CD4-positive, alpha-beta T cell (primary cell): ENCODE measurements at places on chromosomes 5 and 9. TPM values are rescaled to one million over a fixed set of nuclear protein-coding genes. Genes with fewer than 3 reads are reported as not detected.

DNA sequence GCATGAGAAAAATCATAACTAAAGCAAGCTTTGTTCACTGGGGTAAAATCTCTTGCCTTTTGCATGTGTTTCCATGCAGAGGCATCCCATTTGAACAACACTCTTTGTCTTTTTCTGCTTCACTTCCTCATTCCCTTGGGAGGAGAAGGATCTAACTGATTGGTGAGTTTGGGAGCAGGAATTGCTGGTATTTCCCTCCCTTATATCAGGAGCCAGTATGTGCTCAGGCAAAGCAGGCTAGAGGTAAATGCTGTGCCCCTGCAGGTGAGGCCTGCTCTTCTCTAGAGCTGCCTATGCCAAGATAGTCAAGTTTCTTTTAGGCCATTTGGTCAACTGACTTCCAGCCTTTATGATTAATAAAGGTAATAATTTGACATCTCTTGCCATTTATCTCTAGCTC lies 179.9 kb downstream of the COX7C start:
- H3K4me1 ChIP-seq = no peaks in the 10 kb centered on the region
- no peaks in the 10 kb centered on the region for H3K36me3 ChIP-seq
- H3K27me3 ChIP-seq = no peaks in the 10 kb centered on the region
- DNase-seq = no peak
- H3K4me3 ChIP-seq = no peak overlapping the region

GRCh38 chr9:137323531-137324331 lies 21.7 kb upstream of the NRARP start:
- H3K4me3 ChIP-seq = no peak overlapping the region
- DNase-seq = no peak
- H3K27me3 ChIP-seq = peaks cover 17% of the 10 kb centered on the region
- H3K27ac ChIP-seq = no peak overlapping the region
- no peaks in the 10 kb centered on the region for H3K36me3 ChIP-seq
- peaks cover 23% of the 10 kb centered on the region for H3K4me1 ChIP-seq

DNA sequence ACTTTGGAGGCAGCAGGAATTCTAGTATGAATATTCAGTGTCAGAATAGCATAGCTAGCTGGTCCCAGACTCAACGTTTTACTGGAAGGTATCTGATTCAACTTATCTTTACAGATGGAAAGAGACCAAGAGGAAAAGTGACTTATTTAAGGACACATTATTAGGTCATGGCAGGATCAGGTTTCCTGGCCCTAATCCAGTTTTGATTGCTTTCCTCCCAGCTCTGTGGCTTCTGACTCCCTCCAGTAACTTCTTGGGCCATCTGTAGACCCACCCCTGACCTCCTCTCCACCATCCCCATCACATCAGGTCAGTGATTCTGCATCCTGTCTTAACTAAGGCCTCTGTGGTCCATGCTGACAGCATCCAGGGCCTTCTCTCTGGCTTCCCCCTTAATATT lies 38.4 kb downstream of the SH3TC2 start:
- H3K4me1 ChIP-seq = no peaks in the 10 kb centered on the region
- H3K27me3 ChIP-seq = no peaks in the 10 kb centered on the region
- H3K27ac ChIP-seq = no peak overlapping the region
- no peak overlapping the region for H3K4me3 ChIP-seq
- no peaks in the 10 kb centered on the region for H3K36me3 ChIP-seq

DNA sequence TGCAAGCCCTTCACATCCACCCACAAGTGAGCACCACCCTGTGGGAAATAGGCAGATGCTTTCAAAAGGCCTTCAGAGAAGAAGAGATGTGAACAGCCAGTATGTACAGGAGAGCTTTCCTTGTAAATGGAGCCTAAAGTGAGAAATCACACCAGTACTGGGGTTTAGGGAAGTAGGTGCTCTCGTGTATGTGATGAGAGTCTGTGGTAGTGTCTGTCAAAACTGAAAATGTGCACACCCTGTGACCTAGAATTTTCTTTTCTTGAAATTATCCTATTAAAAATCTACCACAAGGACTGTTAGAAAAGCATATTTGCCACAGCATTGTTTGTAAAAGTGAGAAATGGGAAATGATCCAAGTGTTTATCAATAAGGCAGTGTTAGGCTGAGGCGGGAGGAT lies 16.6 kb downstream of the OTULINL start:
- DNase-seq = no peak
- H3K4me3 ChIP-seq = no peak overlapping the region
- no peaks in the 10 kb centered on the region for H3K27me3 ChIP-seq
- H3K36me3 ChIP-seq = peaks cover 17% of the 10 kb centered on the region
- peaks cover 48% of the 10 kb centered on the region for H3K4me1 ChIP-seq
- no peak overlapping the region for H3K27ac ChIP-seq

DNA sequence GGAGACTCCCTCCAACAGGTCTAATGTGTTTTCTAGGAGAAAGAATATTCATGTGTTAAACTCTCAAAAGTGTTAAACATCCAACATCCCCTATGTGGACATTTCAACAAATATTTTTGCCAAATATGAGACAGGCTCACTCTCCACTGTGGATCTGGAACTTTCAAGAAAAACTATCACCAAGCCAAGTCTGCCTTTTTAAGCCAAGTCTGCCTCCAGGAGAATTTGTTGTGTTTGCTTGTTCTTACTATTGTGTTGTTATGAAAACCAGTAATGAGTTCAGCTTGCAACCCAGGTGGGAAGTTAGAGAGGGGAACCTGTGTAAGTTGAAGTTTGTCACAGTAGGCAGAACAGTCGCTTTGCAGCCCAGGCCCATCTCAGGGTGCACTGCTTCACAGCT lies 228.1 kb downstream of the NFIB start:
- DNase-seq = no peak
- no peaks in the 10 kb centered on the region for H3K36me3 ChIP-seq
- H3K4me1 ChIP-seq = no peaks in the 10 kb centered on the region
- H3K4me3 ChIP-seq = no peak overlapping the region

GRCh38 chr5:75319638-75320037 lies 17.4 kb upstream of the HMGCR start:
- no peak overlapping the region for H3K4me3 ChIP-seq
- H3K4me1 ChIP-seq = no peaks in the 10 kb centered on the region
- H3K27ac ChIP-seq = no peak overlapping the region
- no peak for DNase-seq
- no peaks in the 10 kb centered on the region for H3K36me3 ChIP-seq

DNA sequence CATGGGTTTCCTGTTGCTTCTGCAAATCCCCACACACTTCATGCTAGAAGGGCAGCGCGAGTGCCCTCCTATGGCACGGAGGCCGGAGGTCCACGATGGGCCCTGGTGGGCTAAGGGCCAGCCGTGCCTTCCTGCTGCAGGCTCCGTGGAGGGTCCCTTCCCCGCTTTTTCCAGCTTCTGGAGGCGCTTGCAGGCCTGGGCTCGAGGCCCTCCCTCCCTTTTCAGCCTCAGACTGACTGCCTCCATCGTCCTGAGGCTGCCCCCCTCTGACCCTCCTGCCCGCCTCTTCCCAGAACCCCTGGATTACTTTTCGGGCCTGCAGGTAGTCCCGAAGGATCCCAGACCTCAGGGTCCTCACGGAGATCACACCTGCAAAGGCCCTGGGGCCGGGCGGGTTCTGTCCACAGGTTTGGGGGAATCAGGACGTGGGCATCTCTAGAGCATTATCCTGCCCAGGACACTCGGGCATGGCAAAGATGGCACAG lies 3.2 kb upstream of the TERT start:
- H3K4me3 ChIP-seq = no peak overlapping the region
- H3K27ac ChIP-seq = no peak overlapping the region
- H3K36me3 ChIP-seq = no peaks in the 10 kb centered on the region
- H3K27me3 ChIP-seq = no peaks in the 10 kb centered on the region

DNA sequence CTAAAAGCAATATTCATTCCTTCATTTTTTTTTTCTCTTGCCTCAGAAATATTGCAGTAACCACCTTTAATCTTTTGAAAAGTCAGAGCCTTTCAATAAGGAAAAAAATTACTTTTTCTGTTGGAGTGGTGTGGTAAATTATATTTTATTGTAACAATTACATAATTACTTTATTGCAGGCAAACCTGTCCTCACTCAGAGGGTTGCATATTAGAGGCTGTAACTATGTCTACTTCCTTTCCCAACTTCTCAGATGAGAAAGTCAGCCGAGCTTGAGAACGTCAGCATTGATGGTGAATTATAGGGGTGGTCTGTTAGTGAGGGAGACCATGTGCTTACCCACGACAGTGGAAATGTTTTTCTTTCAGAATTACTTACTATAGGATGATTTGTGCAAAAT lies 611.8 kb downstream of the KIF4B start:
- DNase-seq = no peak
- H3K27ac ChIP-seq = no peak overlapping the region
- H3K4me3 ChIP-seq = no peak overlapping the region
- H3K27me3 ChIP-seq = no peaks in the 10 kb centered on the region

DNA sequence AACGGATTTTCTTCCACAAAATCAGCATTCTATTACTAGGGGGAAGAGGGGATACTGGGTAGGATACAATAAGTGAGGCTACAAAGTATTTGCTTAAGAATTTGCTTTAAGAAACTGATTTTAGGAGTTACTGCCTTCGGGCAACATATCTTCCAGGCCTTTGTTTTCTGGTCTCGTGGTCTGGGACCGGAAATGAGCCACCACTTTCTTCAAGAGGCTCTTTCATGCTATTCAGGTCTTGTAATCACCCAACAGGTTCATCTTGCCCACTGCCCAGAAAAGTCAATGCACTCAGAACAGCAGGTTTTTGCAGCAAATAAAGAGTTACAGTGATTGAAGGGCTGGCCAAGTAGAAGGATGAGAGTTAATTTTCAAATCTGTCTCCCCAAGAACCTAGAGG lies 6.6 kb upstream of the AOPEP start:
- no peak overlapping the region for H3K27ac ChIP-seq
- no peaks in the 10 kb centered on the region for H3K36me3 ChIP-seq
- H3K4me1 ChIP-seq = no peaks in the 10 kb centered on the region
- H3K27me3 ChIP-seq = peaks cover 8% of the 10 kb centered on the region
- DNase-seq = no peak

DNA sequence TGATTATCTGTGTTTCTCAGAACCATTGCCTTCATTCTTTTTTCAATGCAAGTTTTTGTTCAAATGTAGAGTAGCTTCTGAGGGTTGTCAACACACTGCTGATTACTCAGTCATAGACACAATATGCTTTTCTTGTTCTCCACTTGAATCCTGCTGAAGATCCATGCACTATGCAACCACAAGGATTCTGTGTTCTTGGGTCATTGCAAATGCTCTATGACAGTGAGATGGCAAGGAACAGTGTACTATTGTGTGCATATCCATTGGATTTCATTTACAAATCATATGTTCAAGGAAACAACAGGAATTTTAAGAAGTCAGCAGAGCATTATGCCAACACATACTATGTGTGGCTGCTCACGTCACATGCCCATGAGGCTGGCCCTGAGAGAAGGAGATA lies 1590.2 kb downstream of the EFNA5 start:
- H3K4me3 ChIP-seq = no peak overlapping the region
- no peaks in the 10 kb centered on the region for H3K4me1 ChIP-seq
- H3K27me3 ChIP-seq = no peaks in the 10 kb centered on the region
- H3K27ac ChIP-seq = no peak overlapping the region
- H3K36me3 ChIP-seq = no peaks in the 10 kb centered on the region

DNA sequence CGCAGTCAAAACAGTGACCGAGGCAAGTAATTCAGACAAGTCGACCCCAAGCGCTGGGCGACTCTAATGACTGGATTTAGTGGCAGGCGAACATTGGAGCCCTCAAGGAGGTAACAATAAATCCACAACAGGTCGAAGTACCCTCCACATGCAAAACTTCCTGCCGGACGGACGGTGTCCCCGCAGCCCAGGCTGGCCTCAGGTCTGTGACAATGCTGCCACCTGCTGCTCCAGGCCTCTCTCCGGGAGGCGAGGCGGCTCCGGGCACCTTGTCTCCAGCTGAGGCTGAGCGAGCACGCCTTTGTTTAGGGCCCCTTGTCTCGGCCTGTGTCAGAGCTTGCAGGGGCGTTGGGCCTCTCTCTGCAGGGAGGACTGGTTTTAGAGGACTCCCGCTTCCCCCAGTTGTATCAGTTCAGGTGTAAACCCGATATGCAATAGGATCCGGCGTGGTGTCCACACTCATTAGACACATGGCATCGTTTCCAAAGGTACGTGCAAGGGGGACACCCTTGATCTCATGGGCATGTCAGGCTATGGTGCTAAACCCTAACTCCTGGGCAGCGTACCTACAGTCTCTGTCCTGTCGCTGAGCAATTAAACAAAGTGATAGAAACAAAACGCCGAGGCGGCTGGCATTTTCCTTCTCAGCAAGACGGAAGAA lies 628.0 kb upstream of the ADAMTS16 start:
- H3K4me3 ChIP-seq = no peak overlapping the region
- no peaks in the 10 kb centered on the region for H3K27me3 ChIP-seq
- no peaks in the 10 kb centered on the region for H3K36me3 ChIP-seq

- no peaks in the 10 kb centered on the region for H3K27me3 ChIP-seq
- no peak overlapping the region for H3K27ac ChIP-seq
- no peaks in the 10 kb centered on the region for H3K36me3 ChIP-seq
- no peak overlapping the region for H3K4me3 ChIP-seq
Measured at GRCh38 chr5:440401-441201, 2.4 kb upstream of the EXOC3 start.

DNA sequence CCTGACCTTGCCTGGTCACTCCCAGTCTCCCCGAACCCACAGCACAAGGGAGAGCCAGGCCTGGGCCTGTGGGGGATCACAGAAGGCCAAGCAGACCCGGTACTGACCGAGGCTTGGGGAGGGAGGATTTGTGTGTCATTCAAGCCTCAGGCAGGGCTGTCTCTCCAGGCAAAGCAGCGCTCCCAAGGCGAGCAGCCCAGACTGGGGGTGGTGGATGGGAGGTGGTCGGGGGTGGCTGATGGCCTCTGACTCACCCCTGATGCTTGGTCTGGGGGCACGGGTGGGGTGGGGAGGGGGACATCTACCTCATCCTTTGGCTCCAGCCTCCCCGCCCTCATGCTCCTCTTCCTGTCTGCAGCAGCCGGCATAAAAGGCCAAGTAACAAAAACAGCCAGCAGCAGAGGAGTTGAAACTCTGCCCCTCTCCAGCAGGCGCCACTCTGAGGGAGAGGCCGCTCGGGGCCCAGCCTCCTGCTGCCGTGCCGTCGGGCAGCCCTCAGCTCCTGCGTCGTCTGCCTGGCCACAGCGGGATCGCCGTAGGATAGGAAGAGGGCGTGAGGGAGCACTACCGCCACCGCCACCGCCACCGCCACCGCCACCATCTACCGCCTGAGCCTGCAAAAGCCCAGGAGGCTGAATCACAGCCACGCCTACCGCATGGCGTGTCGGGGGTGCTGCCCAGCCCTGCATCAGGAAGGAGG lies 166.0 kb downstream of the OLFM1 start:
- no peaks in the 10 kb centered on the region for H3K36me3 ChIP-seq
- H3K27ac ChIP-seq = no peak overlapping the region
- no peaks in the 10 kb centered on the region for H3K4me1 ChIP-seq
- no peaks in the 10 kb centered on the region for H3K27me3 ChIP-seq
- H3K4me3 ChIP-seq = no peak overlapping the region
- DNase-seq = no peak

GRCh38 chr9:98892288-98892687 lies 51.4 kb upstream of the COL15A1 start:
- H3K27me3 ChIP-seq = peaks cover 11% of the 10 kb centered on the region
- no peaks in the 10 kb centered on the region for H3K36me3 ChIP-seq
- DNase-seq = no peak
- H3K4me3 ChIP-seq = no peak overlapping the region

Gene PCDHA9
- not detected for total RNA-seq

Gene SOX30
- total RNA-seq = not detected

Gene SH3PXD2B
- 0.60 TPM for total RNA-seq

Gene PRLR
- not detected for total RNA-seq

Gene AGXT2
- not detected for total RNA-seq

Gene NUTM2G
- not detected for total RNA-seq

Gene ASS1
- total RNA-seq = not detected

Gene SV2C
- 0.08 TPM for total RNA-seq
